Thymus (tissue), 14 donors: ENCODE measurements at places on chromosomes 7 and 10.
A peak's percentile ranks its signal among the peaks of the same experiment; 100 is the strongest.

GRCh38 chr7:99422186-99422585, 13.4 kb downstream of the BUD31 start:
- no peak for DNase-seq

GRCh38 chr7:64744680-64745079, 49.5 kb upstream of the ZNF138 start:
- DNase-seq = no peak

- DNase-seq = peak; percentile 28
These were observed 6.9 kb downstream of the ATP5MF start for GRCh38 chr7:99459087-99459486.

DNA sequence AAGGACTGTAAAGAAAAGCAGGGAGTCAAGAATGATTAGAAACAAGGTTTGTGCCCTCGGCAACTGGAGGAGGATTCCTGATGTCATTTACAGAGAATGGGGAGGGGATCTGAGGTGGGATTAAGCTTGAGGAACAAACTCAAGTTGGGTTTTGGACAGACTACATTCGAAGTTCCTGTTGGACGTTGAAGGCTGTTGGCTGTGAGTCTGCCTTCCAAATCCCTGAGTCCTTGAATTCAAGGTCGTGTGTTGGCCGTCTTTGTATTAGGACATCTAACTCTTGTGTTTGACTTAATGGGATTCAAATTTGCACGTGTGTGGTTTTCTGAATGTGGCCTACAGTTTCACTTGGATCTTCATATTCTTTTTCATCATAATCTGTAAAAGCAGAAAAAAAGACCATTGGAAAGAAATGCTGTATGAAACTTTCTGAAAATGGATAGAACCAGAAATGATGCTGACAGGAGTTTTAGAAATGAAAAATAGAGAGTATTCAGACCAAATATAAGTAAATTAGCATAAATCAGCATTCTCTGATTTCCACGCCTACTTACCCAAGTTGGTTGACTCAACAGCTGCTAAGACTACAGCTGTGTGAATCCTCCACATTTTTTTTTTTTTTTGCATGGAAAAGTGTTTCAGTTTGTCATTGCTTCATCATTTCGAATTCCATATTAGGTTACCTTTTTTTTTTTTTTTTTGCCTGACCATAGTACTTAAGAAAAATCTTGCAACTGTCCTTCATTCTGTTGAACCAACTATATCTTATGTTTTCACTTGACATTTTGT, 94.8 kb downstream of the KIAA1217 start:
- DNase-seq = no peak

DNA sequence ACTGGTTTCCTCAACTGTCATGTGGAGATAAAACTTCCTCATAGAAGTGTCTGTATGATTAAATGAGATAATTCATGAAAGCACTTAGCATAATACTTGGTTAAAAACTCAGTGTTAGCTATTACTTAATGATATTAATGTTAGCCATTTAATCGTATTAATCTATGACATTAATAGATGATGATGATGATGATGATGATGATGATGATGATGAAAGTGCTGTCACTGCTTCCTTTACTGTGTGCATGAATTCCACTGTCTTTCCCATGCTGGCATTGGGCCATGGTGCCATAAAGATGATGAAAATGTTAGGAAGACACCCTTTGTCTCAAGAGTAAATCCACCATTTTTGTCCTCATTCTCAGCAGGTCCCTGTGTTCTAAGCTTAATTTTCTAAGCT, 75.8 kb downstream of the VPS50 start:
- no peak for DNase-seq
